ENCODE measurements at places on chromosomes 13 and 19. TPM values are rescaled to one million over a fixed set of nuclear protein-coding genes. Genes with fewer than 3 reads are reported as not detected.

- no peaks in the 10 kb centered on the region for H3K36me3 ChIP-seq
- peak overlapping the region; percentile 88 for H3K4me3 ChIP-seq
- H3K27me3 ChIP-seq: no peaks in the 10 kb centered on the region
- peak; percentile 75 for DNase-seq
Observed at GRCh38 chr19:50368649-50369570, 3.5 kb upstream of the NAPSA start.

DNA sequence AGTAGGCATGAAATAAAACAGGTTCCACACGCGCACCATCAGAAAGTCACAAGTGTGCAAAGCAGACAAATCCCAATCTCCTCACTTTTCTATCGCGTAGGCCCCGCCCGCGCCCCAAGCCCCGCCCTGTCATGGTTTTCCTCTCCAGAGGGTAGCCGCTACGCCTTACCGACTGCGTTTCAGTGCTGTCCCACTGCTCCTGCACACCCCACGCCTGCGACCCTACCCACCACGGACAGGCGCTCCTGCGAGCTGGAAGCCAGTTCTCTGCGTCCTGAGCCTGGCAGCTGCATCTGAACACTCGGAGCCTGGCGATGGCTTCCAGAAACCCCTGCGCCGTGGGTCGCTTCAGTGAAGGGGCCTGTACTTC lies 379 bp upstream of the ZNF470 start:
- peaks cover 49% of the 10 kb centered on the region for H3K36me3 ChIP-seq
- no peak for DNase-seq
- peaks cover 2% of the 10 kb centered on the region for H3K4me1 ChIP-seq
- H3K27ac ChIP-seq: peak overlapping the region; percentile 90
- peak overlapping the region; percentile 91 for H3K4me3 ChIP-seq

Gene ACP7
- not detected for total RNA-seq

GRCh38 chr13:111184458-111185401 lies 69.6 kb downstream of the ARHGEF7 start:
- DNase-seq: no peak
- H3K27me3 ChIP-seq: no peaks in the 10 kb centered on the region
- H3K36me3 ChIP-seq: peaks cover 46% of the 10 kb centered on the region
- peak overlapping the region; percentile 50 for H3K27ac ChIP-seq

GRCh38 chr19:10706990-10707389 lies 5.8 kb downstream of the QTRT1 start:
- peaks cover 17% of the 10 kb centered on the region for H3K36me3 ChIP-seq
- DNase-seq: no peak
- no peak overlapping the region for H3K4me3 ChIP-seq
- peaks cover 3% of the 10 kb centered on the region for H3K4me1 ChIP-seq
- no peak overlapping the region for H3K27ac ChIP-seq

DNA sequence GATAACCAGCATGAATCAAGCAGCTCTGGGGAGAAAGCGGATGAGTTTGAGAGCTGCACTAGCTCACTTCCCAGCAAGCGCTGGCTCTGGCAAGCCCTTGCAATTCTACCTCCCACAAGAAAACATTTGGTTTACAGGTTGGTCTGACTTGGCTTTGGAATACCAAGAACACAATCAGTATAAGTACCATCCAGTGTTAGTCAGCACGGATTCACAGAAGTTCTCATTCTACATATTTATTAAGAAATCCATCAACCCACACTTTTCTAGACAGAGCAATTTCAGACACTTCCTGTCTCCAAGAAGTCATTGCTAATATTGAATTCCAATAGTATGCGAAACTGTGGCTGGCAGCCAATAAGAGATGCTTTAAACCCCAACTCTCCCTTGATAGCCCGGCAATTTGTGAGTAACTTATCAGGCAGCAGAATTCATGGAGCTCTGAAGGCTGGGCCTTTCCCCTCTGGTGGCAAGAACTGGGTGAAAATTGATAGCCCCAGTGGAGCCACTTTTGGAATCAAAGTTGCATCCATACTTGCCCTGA lies 59.4 kb upstream of the WASF3 start:
- H3K4me3 ChIP-seq: no peak overlapping the region
- peaks cover 10% of the 10 kb centered on the region for H3K4me1 ChIP-seq
- H3K27me3 ChIP-seq: peaks cover 5% of the 10 kb centered on the region
- no peak overlapping the region for H3K27ac ChIP-seq
- no peaks in the 10 kb centered on the region for H3K36me3 ChIP-seq

DNA sequence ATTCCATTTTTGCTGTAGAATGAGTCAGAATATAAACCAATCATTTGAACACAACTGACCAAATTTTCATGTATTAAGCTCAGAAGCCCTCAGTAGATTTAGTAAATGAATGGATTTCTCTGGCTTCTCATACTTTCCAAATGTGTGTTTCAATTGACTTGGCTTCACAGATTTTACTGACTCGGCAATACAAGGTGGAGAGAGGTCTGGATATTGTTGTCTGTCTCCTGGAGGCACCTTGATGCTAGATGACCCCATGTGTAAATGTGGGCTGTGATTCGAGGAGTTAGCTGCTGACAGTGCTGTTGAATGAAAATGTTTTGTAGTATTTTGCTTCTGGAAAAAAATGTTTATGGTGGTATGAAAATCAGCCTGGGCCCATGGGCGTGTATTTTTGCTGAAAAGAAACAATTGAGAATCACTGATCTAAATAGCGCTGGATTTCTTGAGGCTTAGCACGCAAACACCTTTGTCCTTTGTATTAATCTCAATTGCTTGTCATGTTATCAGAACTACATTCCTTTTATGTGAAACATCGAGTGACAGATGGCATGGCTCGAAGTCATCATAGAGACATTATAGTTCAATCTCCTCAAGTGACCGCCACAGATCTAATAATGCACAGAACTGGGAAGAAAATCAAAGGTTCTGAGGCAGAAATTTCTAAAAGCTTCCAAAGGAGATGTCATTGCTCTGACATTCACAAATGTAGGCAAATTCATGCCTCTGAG lies 41.2 kb upstream of the UBAC2 start:
- no peak for DNase-seq
- H3K27ac ChIP-seq: no peak overlapping the region
- no peaks in the 10 kb centered on the region for H3K4me1 ChIP-seq
- H3K4me3 ChIP-seq: no peak overlapping the region
- peaks cover 28% of the 10 kb centered on the region for H3K27me3 ChIP-seq

GRCh38 chr19:6501740-6502648 lies at the start of gene TUBB4A:
Gene TUBB4A, minus strand, starts transcription at chr19:6502309. Its CDS starts 97 bp downstream, at chr19:6502212.
- no peaks in the 10 kb centered on the region for H3K36me3 ChIP-seq
- peak within 1 kb of the TSS; percentile 80 for H3K4me3 ChIP-seq
- no peak within 1 kb of the TSS for H3K27ac ChIP-seq
- H3K27me3 ChIP-seq: peaks cover 6% of the 10 kb centered on the region
- DNase-seq: peak; percentile 42

DNA sequence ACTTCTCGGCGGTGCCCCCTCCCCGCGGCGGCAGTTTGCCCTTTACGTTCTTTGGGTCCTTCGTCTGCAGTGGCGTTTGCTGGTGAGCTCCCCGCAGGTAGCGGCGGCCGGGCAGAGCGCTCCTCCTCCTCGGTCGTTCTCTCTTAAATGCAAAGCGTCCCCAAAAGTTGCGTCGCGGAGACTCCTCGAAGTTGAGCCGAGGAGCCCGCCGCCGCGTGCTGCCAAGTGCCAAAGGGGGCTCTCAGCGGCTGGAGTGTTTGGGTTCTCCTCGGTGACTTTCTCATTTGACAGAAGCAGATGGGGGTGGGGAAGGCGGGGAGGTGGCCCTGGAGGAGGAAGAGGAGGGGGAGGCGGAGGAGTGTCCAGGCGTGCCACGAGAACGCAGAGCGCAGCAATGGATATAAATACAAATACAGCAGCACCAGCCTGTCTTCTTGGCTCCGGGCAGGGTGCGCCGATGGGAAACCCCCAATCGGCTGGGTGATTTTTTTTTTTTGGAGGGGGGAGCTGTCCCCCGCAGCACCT lies at the start of gene SOX21:
SOX21 (minus strand) TSS at position 259 of the 525 bp plus-strand sequence. CDS start 496 bp downstream, outside the sequence.
- H3K4me3 ChIP-seq: peak within 1 kb of the TSS; percentile 66
- H3K27me3 ChIP-seq: peaks cover 79% of the 10 kb centered on the region
- H3K4me1 ChIP-seq: peaks cover 11% of the 10 kb centered on the region
- no peak for DNase-seq

Gene ZNF737
- total RNA-seq: 7.0 TPM

Gene LGALS4
- 1.6 TPM for total RNA-seq

DNA sequence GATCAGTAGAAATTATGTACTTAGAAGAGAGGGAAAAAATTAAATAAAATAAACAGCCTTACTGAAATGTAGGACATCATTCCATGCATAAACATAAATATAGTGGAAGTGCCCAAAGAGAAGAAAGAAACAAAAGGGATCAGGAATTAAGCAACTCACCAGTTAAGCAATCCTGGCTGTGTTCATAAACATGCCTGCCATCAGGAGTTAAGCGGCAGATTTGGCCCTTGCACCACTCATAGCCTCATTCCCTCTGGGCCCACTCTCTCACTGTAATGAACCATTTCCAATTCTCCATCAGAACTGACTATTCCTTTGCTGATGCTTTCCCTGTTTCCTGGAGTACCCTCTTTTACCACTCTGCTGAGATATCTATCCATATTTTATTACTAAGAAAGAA lies 281.4 kb downstream of the LHFPL6 start:
- no peaks in the 10 kb centered on the region for H3K27me3 ChIP-seq
- no peak for DNase-seq
- H3K4me1 ChIP-seq: no peaks in the 10 kb centered on the region
- H3K27ac ChIP-seq: no peak overlapping the region

- no peak overlapping the region for H3K27ac ChIP-seq
- DNase-seq: no peak
- H3K36me3 ChIP-seq: peaks cover 7% of the 10 kb centered on the region
- peaks cover 4% of the 10 kb centered on the region for H3K4me1 ChIP-seq
- H3K4me3 ChIP-seq: no peak overlapping the region
Observed at GRCh38 chr13:45949161-45949560, 97.6 kb upstream of the SIAH3 start.

- peaks cover 8% of the 10 kb centered on the region for H3K27me3 ChIP-seq
- no peaks in the 10 kb centered on the region for H3K36me3 ChIP-seq
- H3K4me3 ChIP-seq: no peak overlapping the region
- no peak overlapping the region for H3K27ac ChIP-seq
- no peak for DNase-seq
- H3K4me1 ChIP-seq: peaks cover 8% of the 10 kb centered on the region
Observed at GRCh38 chr19:35321291-35321690, 7.7 kb upstream of the CD22 start.

- DNase-seq: no peak
- H3K4me1 ChIP-seq: no peaks in the 10 kb centered on the region
- H3K36me3 ChIP-seq: no peaks in the 10 kb centered on the region
- H3K27me3 ChIP-seq: no peaks in the 10 kb centered on the region
- H3K4me3 ChIP-seq: no peak overlapping the region
- no peak overlapping the region for H3K27ac ChIP-seq
Observed at GRCh38 chr13:91647361-91647990, 249.1 kb downstream of the GPC5 start.

DNA sequence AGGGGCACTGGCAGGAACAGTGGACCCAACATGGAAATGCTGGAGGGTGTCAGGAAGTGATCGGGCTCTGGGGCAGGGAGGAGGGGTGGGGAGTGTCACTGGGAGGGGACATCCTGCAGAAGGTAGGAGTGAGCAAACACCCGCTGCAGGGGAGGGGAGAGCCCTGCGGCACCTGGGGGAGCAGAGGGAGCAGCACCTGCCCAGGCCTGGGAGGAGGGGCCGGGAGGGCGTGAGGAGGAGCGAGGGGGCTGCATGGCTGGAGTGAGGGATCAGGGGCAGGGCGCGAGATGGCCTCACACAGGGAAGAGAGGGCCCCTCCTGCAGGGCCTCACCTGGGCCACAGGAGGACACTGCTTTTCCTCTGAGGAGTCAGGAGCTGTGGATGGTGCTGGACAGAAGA lies 4.1 kb downstream of the KLK2 start:
- H3K36me3 ChIP-seq: no peaks in the 10 kb centered on the region
- H3K27ac ChIP-seq: no peak overlapping the region
- no peak overlapping the region for H3K4me3 ChIP-seq
- no peak for DNase-seq
- no peaks in the 10 kb centered on the region for H3K4me1 ChIP-seq

Gene ZNF560
- not detected for total RNA-seq

Gene SHANK1
- not detected for total RNA-seq

Gene ZSCAN4
- total RNA-seq: not detected

- H3K27ac ChIP-seq: peak overlapping the region; percentile 72
- peak; percentile 53 for DNase-seq
- peak overlapping the region; percentile 80 for H3K4me3 ChIP-seq
Observed at GRCh38 chr19:4067396-4068046, 822 bp upstream of the ZBTB7A start.

DNA sequence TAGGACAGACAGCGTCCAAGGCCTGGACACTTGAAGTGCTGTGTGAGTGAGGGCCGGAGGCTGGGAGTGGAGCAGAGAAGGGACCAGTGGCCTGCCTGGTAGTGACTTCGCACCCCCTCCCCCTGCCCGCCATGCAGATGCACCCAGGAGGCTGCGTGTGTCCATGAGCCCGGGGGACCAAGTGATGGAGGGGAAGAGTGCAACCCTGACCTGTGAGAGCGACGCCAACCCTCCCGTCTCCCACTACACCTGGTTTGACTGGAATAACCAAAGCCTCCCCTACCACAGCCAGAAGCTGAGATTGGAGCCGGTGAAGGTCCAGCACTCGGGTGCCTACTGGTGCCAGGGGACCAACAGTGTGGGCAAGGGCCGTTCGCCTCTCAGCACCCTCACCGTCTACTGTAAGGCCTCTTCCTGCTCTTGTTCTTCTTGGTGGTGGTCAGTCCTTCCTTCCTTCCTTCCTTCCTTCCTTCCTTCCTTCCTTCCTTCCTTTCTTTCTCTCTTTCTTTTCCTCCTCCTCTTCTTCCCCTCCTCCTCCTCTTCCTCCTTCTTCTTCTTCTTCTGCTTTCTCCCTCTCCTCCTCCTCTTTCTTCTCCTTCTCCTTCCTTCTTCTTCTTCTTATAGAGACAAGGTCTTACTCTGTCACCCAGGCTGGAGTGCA lies 6.0 kb upstream of the FFAR1 start:
- H3K4me1 ChIP-seq: peaks cover 12% of the 10 kb centered on the region
- H3K27ac ChIP-seq: no peak overlapping the region
- no peaks in the 10 kb centered on the region for H3K36me3 ChIP-seq
- no peak for DNase-seq

Gene SPC24
- 38.8 TPM for total RNA-seq

- H3K36me3 ChIP-seq: no peaks in the 10 kb centered on the region
- H3K4me1 ChIP-seq: peaks cover 7% of the 10 kb centered on the region
- peaks cover 16% of the 10 kb centered on the region for H3K27me3 ChIP-seq
Observed at GRCh38 chr13:36357692-36358091, 11.5 kb upstream of the SPART start.

- no peaks in the 10 kb centered on the region for H3K27me3 ChIP-seq
- peaks cover 35% of the 10 kb centered on the region for H3K4me1 ChIP-seq
- DNase-seq: no peak
- H3K36me3 ChIP-seq: no peaks in the 10 kb centered on the region
- no peak overlapping the region for H3K27ac ChIP-seq
- H3K4me3 ChIP-seq: no peak overlapping the region
Observed at GRCh38 chr13:25973576-25973975, 78.2 kb downstream of the SHISA2 start.
